Fibroblast of villous mesenchyme (primary cell): ENCODE measurements at places on chromosomes 5 and 9. TPM values are rescaled to one million over a fixed set of nuclear protein-coding genes. Genes with fewer than 3 reads are reported as not detected.

PSD2 gene
- under 0.01 TPM in 1 of 2 replicates, not detected in the other for total RNA-seq

RGMB gene
- 94.1 and 101 TPM in 2 replicates for total RNA-seq

KCNT1 gene
- total RNA-seq, result not detected in 2 replicates

TMEM252 gene
- total RNA-seq, result not detected in 2 replicates

N4BP3 gene
- total RNA-seq, result 0.43 and 0.64 TPM in 2 replicates

RHOBTB3 gene
- 370 and 720 TPM in 2 replicates for total RNA-seq

ABO gene
- total RNA-seq, result not detected in 2 replicates

COL15A1 gene
- total RNA-seq, result 1.7 and 19.0 TPM in 2 replicates

PIK3R1 gene
- 34.5 and 73.8 TPM in 2 replicates for total RNA-seq

LEAP2 gene
- total RNA-seq, result under 0.01 and 0.32 TPM in 2 replicates

SEMA6A gene
- total RNA-seq, result 0.97 and 2.2 TPM in 2 replicates

PCAT7 gene
- 0.43 and 0.64 TPM in 2 replicates for total RNA-seq

PIP5KL1 gene
- 2.6 and 3.5 TPM in 2 replicates for total RNA-seq

NHP2 gene
- total RNA-seq, result 88.1 and 102 TPM in 2 replicates

INSYN2B gene
- 11.0 and 12.5 TPM in 2 replicates for total RNA-seq

ANKRD18B gene
- 0.97 TPM in 1 of 2 replicates, not detected in the other for total RNA-seq

PROB1 gene
- total RNA-seq, result 3.9 and 4.3 TPM in 2 replicates

SPAG8 gene
- 0.32 and 0.86 TPM in 2 replicates for total RNA-seq

ADAMTS6 gene
- 95.9 and 121 TPM in 2 replicates for total RNA-seq

PCDHB2 gene
- total RNA-seq, result under 0.01 and 0.32 TPM in 2 replicates

NUDT12 gene
- 12.9 and 19.9 TPM in 2 replicates for total RNA-seq

SLC35D2 gene
- total RNA-seq, result 14.8 and 19.0 TPM in 2 replicates

ORM2 gene
- not detected in 2 replicates for total RNA-seq

AOPEP gene
- total RNA-seq, result 151 and 153 TPM in 2 replicates

CD72 gene
- total RNA-seq, result 0.86 and 1.3 TPM in 2 replicates

SLC4A9 gene
- total RNA-seq, result not detected in 2 replicates

TPM2 gene
- total RNA-seq, result 1,636 and 1,893 TPM in 2 replicates

KIF12 gene
- total RNA-seq, result not detected in 2 replicates

PCDHGA10 gene
- total RNA-seq, result 11.7 and 12.2 TPM in 2 replicates

C5orf58 gene
- not detected in 2 replicates for total RNA-seq

OSMR gene
- total RNA-seq, result 89.2 and 114 TPM in 2 replicates

RNF208 gene
- total RNA-seq, result under 0.01 TPM in 1 of 2 replicates, not detected in the other

ZBTB34 gene
- 6.9 and 8.1 TPM in 2 replicates for total RNA-seq

BRINP1 gene
- total RNA-seq, result under 0.01 TPM in 2 replicates

TMC1 gene
- total RNA-seq, result under 0.01 and 1.3 TPM in 2 replicates

ZNF367 gene
- total RNA-seq, result 4.8 and 5.6 TPM in 2 replicates

FSTL4 gene
- under 0.01 TPM in 1 of 2 replicates, not detected in the other for total RNA-seq

RMI1 gene
- total RNA-seq, result 6.1 and 7.8 TPM in 2 replicates

SPATA31A3 gene
- not detected in 2 replicates for total RNA-seq

SOHLH1 gene
- total RNA-seq, result not detected in 2 replicates

DDX4 gene
- not detected in 2 replicates for total RNA-seq

ADAMTS12 gene
- total RNA-seq, result 54.8 and 94.1 TPM in 2 replicates

ATP10B gene
- not detected in 2 replicates for total RNA-seq

CSF1R gene
- total RNA-seq, result under 0.01 TPM in 2 replicates

NSG2 gene
- total RNA-seq, result under 0.01 TPM in 1 of 2 replicates, not detected in the other

TAF11L3 gene
- total RNA-seq, result not detected in 2 replicates

PPP1R26 gene
- 10.3 and 11.7 TPM in 2 replicates for total RNA-seq

NR2F1 gene
- 29.8 and 68.3 TPM in 2 replicates for total RNA-seq

AGXT2 gene
- total RNA-seq, result under 0.01 TPM in 1 of 2 replicates, not detected in the other

SPINK13 gene
- not detected in 2 replicates for total RNA-seq

DNAJC21 gene
- total RNA-seq, result 22.2 and 44.5 TPM in 2 replicates
